Uterus (tissue), 4 donors: ENCODE measurements at places on chromosomes 13 and 19. TPM values are rescaled to one million over a fixed set of nuclear protein-coding genes. Genes with fewer than 3 reads are reported as not detected.

Gene C19orf38
- 2.7 TPM for total RNA-seq

Gene ZNF709
- total RNA-seq = 5.6 TPM

Gene OR2Z1
- total RNA-seq = not detected

Gene CCL25
- not detected for total RNA-seq

Gene LGALS7
- total RNA-seq = not detected

Gene TMEM91
- 9.7 TPM for total RNA-seq

Gene LILRB2
- total RNA-seq = 2.3 TPM

Gene ZNF98
- 3.8 TPM for total RNA-seq

Gene C2CD4C
- not detected for total RNA-seq

Gene ACP5
- 6.5 TPM for total RNA-seq

Gene SIGLEC10
- 0.26 TPM for total RNA-seq

Gene FAM83E
- 1.8 TPM for total RNA-seq

Gene ZSCAN4
- total RNA-seq = not detected

Gene ZNF132
- 9.8 TPM for total RNA-seq

Gene CEACAM21
- total RNA-seq = 2.6 TPM

Gene MLLT1
- total RNA-seq = 5.9 TPM

Gene ZNF317
- 4.4 TPM for total RNA-seq

Gene TMPRSS9
- not detected for total RNA-seq

Gene ANKRD24
- total RNA-seq = 1.8 TPM

Gene CADM4
- 18.6 TPM for total RNA-seq

Gene VSIG10L
- total RNA-seq = 0.26 TPM

Gene OR4F17
- total RNA-seq = not detected

Gene PRR20C
- not detected for total RNA-seq

Gene RASIP1
- 5.9 TPM for total RNA-seq

Gene DDX49
- total RNA-seq = 32.0 TPM

Gene LRRC4B
- total RNA-seq = 2.4 TPM

Gene FCAR
- total RNA-seq = 20.0 TPM

Gene SHISA2
- 6.0 TPM for total RNA-seq

Gene SIGLEC12
- total RNA-seq = 0.40 TPM

Gene FOXA3
- total RNA-seq = not detected

Gene PTBP1
- 137 TPM for total RNA-seq

Gene NPAS1
- total RNA-seq = not detected

Gene GPR183
- total RNA-seq = 2.9 TPM

Gene EBI3
- 1.8 TPM for total RNA-seq

Gene TNFRSF19
- 6.1 TPM for total RNA-seq

Gene NCR1
- total RNA-seq = not detected

Gene KIR2DL4
- not detected for total RNA-seq

Gene MADCAM1
- total RNA-seq = not detected

Gene CERS1
- total RNA-seq = not detected

Gene ELANE
- total RNA-seq = not detected

Gene NKG7
- 3.6 TPM for total RNA-seq

Gene OXGR1
- total RNA-seq = 0.91 TPM

Gene IRGC
- not detected for total RNA-seq

Gene FGF21
- total RNA-seq = not detected

Gene CBARP
- 0.26 TPM for total RNA-seq

Gene HNRNPM
- total RNA-seq = 110 TPM

Gene IZUMO4
- 9.5 TPM for total RNA-seq
